Sigmoid colon (tissue), 7 donors: ENCODE measurements at places on chromosomes 7 and 10. TPM values are rescaled to one million over a fixed set of nuclear protein-coding genes. Genes with fewer than 3 reads are reported as not detected.

DNA sequence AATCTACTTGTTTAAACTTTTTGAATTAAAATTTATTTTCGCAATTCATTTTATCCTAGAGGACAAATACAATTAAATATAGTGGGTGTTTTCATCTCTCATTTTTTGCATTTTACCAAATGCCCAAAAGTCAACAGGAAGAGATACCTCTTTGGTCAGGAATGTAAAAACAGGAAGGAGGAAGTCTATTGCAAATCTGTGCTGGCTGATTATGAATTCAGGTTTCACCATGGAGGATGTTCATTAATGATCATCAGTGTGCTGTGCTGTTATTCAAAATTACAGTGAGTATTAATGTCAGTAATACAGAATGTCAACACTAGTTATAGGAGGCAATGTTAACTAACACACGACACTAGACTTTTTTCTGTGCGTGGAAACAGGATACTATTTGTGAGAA is 24.7 kb downstream of the EXOC6 start:
- H3K27ac ChIP-seq: no peak overlapping the region
- no peaks in the 10 kb centered on the region for H3K4me1 ChIP-seq
- H3K27me3 ChIP-seq: no peaks in the 10 kb centered on the region
- H3K4me3 ChIP-seq: no peak overlapping the region
- H3K36me3 ChIP-seq: no peaks in the 10 kb centered on the region

- H3K36me3 ChIP-seq: no peaks in the 10 kb centered on the region
- no peak overlapping the region for H3K27ac ChIP-seq
- no peaks in the 10 kb centered on the region for H3K27me3 ChIP-seq
- no peak overlapping the region for H3K4me3 ChIP-seq
These were observed 103.1 kb upstream of the NANOS1 start for GRCh38 chr10:118926441-118926840.

- H3K36me3 ChIP-seq: peaks cover 16% of the 10 kb centered on the region
- no peaks in the 10 kb centered on the region for H3K27me3 ChIP-seq
- peak overlapping the region; percentile 85 for H3K4me3 ChIP-seq
- peaks cover 35% of the 10 kb centered on the region for H3K4me1 ChIP-seq
These were observed 595 bp downstream of the TBL2 start for GRCh38 chr7:73577627-73578341.

DNA sequence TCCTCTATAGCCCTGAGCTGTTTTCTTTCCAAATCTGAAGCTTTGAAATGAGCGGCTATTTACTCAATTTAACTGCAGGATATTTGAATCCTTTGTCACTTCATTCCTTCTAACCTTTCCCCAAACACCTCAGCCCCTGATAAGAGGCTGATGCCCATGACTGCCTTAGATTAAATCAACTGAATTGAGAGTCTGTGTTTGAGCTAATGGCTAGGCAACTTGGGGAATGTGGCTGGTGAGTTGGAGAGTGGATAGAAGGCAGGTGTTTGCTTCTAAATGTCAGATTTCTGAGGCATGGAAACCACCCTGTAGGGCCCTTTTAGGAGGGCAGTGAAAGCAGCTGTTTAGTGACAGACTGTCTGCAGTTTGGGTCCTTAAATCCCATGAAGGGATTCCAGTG is 759.9 kb downstream of the LRMDA start:
- no peak for DNase-seq
- no peaks in the 10 kb centered on the region for H3K27me3 ChIP-seq
- peaks cover 34% of the 10 kb centered on the region for H3K4me1 ChIP-seq

DNA sequence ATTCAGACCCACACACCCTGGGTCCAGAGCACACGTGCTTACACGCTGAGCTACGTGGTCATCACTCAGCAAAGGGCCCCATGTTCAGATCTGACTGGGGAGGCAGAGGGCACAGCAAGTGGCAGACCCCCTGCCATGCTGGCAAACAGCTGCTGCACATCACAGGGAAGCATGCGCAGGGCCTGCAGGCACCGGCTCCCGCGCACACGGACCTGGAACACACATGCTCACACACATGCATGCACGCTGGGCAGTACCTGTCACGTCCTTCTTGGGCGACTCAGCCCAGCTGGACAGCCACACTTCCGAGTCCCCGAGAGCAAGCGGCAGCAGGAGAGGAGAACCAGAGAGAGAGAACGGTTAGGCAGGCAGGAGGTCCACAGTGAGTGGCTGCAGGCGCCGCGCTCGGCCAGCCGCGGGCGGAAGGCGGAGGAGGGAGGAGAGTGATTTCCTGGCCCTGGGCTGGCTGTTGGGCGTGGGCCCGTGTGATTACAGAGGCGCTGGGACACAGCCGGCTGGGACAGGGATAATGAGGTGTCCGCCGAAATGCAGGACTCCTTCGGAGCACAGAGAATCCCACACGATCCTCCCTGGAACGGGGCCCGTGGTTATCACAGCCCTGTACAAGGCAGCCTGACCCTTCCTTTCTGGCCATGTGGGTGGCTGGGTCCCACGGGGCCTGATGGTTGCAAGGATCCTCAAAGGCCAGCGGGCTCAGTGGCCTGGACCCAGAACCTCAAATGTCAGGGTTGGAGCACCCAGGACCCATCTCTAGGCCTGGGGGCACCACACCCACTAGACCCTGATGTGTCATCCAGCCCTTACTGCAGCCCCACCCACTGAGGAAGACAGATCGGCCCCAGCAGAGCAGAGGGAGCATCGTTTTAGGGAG is 175.1 kb downstream of the NEURL1 start:
- H3K4me1 ChIP-seq: peaks cover 35% of the 10 kb centered on the region
- peak overlapping the region; percentile 60 for H3K27ac ChIP-seq
- peak overlapping the region; percentile 1 for H3K4me3 ChIP-seq
- peak; percentile 91 for DNase-seq
- no peaks in the 10 kb centered on the region for H3K36me3 ChIP-seq

DNA sequence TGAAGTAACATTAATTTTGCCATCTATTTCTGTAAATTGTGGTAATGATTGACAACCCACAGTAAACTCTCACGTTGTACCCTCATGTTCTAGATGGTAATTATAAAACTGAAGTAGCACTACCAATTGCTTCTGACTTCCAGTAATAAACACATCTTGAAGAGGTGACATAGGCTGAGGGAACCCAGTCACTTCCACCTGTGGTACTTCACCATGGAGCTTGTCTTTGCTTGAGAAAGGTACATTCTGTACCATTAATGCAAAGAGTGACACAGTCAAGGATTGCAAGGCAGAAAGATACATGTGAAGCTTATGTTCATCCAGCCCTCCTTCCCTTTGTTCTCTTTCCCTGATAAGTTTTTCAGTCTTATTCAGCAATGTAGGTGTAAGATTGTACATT is 11.2 kb downstream of the CAPZA2 start:
- H3K27me3 ChIP-seq: no peaks in the 10 kb centered on the region
- no peak overlapping the region for H3K4me3 ChIP-seq
- DNase-seq: no peak
- peaks cover 98% of the 10 kb centered on the region for H3K4me1 ChIP-seq
- no peaks in the 10 kb centered on the region for H3K36me3 ChIP-seq
- no peak overlapping the region for H3K27ac ChIP-seq

DNA sequence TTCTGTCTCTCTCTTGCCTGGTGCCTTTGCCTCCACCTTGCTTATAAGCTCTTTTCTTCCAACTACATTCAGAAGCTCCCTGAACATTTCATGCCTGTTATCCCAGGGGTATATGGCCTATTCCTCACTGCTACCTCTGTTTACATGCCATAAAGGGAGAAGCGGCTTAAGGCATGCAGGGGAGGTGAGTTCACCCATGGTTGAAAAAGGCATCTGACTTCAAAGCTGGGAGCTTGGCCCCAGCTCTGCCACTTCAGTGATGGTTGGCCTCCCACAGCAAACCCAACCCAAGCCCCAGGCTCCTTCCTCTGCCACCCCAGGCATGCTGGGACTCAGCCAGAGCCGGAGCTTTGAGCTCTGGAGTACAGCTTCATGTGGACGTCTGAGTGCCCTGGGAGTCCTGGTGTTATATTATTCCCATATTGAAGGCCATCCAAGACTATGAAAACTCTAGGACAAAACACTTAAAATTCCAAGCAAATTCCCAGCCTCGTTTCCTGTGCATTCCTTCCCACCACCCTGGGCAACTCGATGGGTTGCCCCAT is 468.6 kb upstream of the ZMIZ1 start:
- peaks cover 12% of the 10 kb centered on the region for H3K4me1 ChIP-seq
- H3K27ac ChIP-seq: no peak overlapping the region
- no peaks in the 10 kb centered on the region for H3K27me3 ChIP-seq
- no peak for DNase-seq

DNA sequence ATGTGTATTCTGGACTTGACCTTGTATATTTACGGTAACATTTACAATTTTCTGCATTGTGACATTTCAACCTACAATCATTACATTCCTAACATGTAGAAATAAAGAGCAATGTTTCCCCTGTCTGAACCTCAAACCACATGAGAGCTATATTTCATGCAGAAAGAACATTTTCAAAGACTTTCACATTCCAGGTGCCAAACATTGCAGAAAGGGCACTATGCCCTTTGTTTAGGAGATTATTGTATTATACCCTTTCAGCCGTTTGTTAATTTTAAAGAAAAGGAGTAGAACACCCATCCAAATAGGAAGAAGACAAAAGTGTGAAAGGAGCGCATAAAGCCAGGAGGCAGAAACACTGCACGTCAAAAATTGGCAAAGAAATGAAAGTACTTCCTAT is 260.4 kb downstream of the RELN start:
- no peak for DNase-seq
- no peak overlapping the region for H3K4me3 ChIP-seq
- H3K27me3 ChIP-seq: no peaks in the 10 kb centered on the region
- H3K36me3 ChIP-seq: no peaks in the 10 kb centered on the region

DNA sequence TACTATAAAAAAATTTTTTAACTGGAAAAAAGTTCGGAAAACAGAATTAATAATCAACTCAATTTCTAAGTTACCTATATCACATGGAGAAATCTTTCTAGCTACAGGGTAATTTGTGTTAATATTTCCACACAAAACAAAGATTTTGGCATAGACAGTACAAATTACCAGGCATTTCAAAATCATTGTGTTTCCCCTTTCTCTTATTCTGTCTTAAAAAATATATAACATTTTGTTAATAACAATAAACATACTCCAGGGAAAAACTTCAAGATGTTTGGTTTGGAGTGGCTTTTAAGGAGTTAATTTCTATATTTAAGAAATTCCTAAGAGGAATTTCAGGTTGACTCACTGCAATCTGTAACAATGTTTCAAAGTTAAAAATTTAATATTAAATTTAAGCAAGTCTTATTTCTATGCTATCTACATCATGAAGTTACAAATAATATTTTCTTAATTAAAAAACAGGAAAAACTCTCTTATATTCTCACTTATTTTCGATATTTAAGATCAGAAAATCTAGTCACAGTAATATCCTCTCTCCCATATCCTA is 132.6 kb downstream of the NRBF2 start:
- H3K27me3 ChIP-seq: no peaks in the 10 kb centered on the region
- DNase-seq: no peak

DNA sequence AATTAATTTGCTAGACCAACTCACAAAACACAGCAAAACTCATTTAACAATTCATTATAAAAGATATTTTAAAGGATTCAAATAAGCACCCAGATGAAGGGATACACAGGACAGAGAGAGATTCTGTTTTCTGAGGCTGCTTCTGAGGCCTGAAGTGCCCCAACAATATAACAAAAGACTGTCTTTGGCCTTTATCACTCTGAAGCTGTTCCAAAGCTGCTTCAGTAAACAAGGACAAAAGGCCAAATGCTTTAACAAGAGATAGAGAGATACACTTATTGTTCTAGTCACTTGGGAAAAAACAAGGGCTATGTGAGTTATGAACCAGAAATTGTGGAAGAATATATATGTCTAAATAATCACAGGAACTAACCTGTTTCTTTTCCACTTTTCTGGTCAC is 223.7 kb downstream of the CXCL12 start:
- no peak overlapping the region for H3K27ac ChIP-seq
- no peaks in the 10 kb centered on the region for H3K4me1 ChIP-seq
- no peaks in the 10 kb centered on the region for H3K27me3 ChIP-seq
- DNase-seq: no peak
- no peak overlapping the region for H3K4me3 ChIP-seq

GRCh38 chr7:138226745-138227279 is 150.6 kb downstream of the AKR1D1 start:
- no peak for DNase-seq
- no peak overlapping the region for H3K27ac ChIP-seq
- no peaks in the 10 kb centered on the region for H3K27me3 ChIP-seq
- no peak overlapping the region for H3K4me3 ChIP-seq

- H3K27ac ChIP-seq: peak overlapping the region; percentile 100
- H3K4me3 ChIP-seq: peak overlapping the region; percentile 97
- DNase-seq: peak; percentile 89
- H3K27me3 ChIP-seq: no peaks in the 10 kb centered on the region
- H3K4me1 ChIP-seq: peaks cover 30% of the 10 kb centered on the region
These were observed 1.2 kb downstream of the KLF6 start for GRCh38 chr10:3783682-3784432.

DNA sequence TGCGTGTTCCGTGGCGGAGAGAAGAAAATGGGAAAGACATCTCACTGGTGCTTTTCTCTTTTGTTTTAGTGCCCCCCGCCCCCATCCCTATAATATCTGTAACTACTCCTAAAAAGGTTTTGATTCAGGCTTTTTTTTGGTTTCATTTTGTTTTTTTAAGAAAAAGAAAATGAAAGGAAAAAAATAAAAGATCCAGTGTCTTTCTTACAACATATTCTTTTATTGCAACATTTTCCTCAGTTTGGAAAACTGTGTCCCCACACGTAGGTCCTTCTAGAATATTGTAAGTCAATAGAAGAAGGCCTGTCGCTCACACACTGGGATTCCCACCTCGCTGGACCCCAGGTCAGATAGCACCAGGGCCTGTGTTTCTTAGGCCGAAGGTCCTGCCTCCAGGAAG is 20.6 kb downstream of the AIFM2 start:
- DNase-seq: no peak
- no peaks in the 10 kb centered on the region for H3K27me3 ChIP-seq
- H3K4me1 ChIP-seq: no peaks in the 10 kb centered on the region
- H3K36me3 ChIP-seq: peaks cover 4% of the 10 kb centered on the region
- H3K4me3 ChIP-seq: no peak overlapping the region

GRCh38 chr10:73534857-73535256 is 39.0 kb upstream of the PPP3CB start:
- H3K4me1 ChIP-seq: no peaks in the 10 kb centered on the region
- no peak for DNase-seq
- H3K27me3 ChIP-seq: no peaks in the 10 kb centered on the region
- no peak overlapping the region for H3K27ac ChIP-seq
- peaks cover 77% of the 10 kb centered on the region for H3K36me3 ChIP-seq

DNA sequence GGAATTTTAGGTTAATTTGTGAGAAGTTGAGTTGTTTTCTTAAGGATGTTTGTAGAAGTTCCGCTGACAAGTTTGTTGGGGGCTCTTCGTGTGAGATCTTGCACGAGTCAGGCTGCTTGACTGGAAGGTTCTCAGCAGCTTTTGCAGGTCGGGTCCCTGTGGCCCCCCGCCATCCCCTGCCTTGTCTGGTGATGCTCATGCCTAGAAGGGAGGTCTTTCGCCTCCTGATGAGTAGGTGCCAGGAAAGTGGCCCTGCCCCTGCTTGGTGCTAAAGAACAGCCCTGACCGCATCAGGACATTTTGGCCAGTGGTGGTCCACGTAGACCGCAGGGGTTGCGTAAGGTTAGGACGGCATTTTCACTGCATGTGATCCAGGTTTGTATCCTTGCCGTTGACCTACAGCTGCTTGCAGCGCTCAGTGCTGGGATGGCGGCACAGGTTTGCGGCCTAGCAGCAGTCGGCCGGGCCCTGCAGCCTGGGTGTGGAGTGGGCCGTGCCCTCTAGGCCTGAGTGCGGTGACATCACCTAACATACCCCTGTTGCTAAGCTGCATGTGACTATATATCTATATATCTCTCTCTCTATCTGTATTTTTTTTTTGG is 62.4 kb downstream of the DNAJB6 start:
- peaks cover 38% of the 10 kb centered on the region for H3K36me3 ChIP-seq
- peaks cover 18% of the 10 kb centered on the region for H3K4me1 ChIP-seq
- no peaks in the 10 kb centered on the region for H3K27me3 ChIP-seq
- H3K4me3 ChIP-seq: no peak overlapping the region
- peak overlapping the region; percentile 16 for H3K27ac ChIP-seq

The ELOVL3 gene
- 0.71 TPM for total RNA-seq

The OR2A42 gene
- 0.16 TPM for total RNA-seq

The ARID5B gene
- total RNA-seq: 64.8 TPM

The FBXL13 gene
- 3.3 TPM for total RNA-seq
